ENCODE measurements at places on chromosomes 4 and X. TPM values are rescaled to one million over a fixed set of nuclear protein-coding genes. Genes with fewer than 3 reads are reported as not detected.

ANOS1 gene
- total RNA-seq, result 26.4 TPM

MAGEA3 gene
- not detected for total RNA-seq

SLC4A4 gene
- total RNA-seq, result 23.9 TPM

STATH gene
- total RNA-seq, result 68.2 TPM

SPIN2A gene
- 0.41 TPM for total RNA-seq

RAB39B gene
- total RNA-seq, result 0.51 TPM

BRS3 gene
- not detected for total RNA-seq

SLC6A14 gene
- 3.2 TPM for total RNA-seq

RAI2 gene
- 2.1 TPM for total RNA-seq

- peak; percentile 15 for DNase-seq
These were observed 125.5 kb downstream of the OPHN1 start for GRCh38 chrX:68307769-68308168.

GRCh38 chr4:14977830-14978229 lies 24.5 kb upstream of the CPEB2 start:
- no peak for DNase-seq

DNA sequence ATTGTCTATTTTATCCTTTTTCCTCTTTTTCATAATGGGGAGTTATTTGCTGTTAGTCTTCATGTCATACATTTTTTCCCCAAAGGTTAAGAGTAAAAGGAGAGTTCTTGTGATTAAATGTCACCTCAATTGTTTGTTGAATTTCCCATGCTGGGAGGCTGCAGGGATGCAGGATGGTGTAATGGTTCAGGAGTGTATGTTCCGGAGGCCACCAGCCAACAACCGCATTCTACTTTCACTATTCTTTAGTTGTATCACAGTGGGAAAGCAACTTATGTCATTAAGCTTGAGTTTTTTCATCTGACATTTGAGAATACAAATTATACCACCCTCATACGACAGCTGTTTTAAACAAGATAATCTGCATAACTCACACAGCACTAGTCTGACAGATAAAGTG lies 15.4 kb downstream of the AFP start:
- peak; percentile 77 for DNase-seq

GRCh38 chr4:184806229-184806550 lies 19.6 kb downstream of the ACSL1 start:
- no peak for DNase-seq

DNA sequence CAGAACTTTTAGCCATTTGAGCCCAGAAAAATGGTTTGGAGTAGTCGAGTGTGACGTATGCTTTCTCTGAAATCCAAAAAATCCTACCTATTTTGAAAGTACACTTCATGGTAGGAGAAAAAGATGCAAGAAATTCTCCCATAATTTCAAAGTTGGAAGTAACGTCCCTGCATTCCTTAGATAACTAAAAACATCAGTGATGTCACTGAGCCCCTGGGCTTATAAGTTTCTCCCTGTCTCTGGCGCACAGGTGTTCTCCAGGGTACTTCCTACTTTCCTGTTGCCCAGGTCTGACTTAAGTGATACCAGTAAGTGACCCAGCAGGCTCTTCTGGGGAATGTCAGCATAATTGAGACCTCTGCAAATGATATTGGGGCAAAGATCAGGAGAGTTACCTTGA lies 90.5 kb upstream of the WDR1 start:
- no peak for DNase-seq

- DNase-seq, result no peak
These were observed 24.3 kb downstream of the HSD17B13 start for GRCh38 chr4:87298362-87298761.

GRCh38 chr4:164509951-164510350 lies 244.0 kb upstream of the SMIM31 start:
- no peak for DNase-seq

DNA sequence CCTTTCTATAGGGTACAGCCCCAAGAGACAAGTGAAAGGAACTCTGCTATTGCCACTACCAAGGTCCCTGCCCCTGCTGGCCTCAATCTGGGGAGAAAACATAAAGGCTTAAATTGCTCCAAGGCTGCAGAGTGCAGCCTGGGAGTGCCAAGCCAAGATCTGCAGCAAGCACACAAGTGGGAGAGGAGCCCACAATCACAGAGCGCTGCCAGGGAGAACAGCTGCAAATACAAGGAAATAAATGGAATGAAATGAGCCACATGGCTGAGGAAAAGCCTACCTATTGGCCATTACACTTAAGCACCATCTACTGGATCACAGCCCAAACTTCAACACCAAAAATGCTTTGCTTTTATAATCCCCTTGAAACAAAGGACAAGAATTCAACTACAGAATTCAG lies 582.4 kb downstream of the FAM133A start:
- DNase-seq, result peak; percentile 32

DNA sequence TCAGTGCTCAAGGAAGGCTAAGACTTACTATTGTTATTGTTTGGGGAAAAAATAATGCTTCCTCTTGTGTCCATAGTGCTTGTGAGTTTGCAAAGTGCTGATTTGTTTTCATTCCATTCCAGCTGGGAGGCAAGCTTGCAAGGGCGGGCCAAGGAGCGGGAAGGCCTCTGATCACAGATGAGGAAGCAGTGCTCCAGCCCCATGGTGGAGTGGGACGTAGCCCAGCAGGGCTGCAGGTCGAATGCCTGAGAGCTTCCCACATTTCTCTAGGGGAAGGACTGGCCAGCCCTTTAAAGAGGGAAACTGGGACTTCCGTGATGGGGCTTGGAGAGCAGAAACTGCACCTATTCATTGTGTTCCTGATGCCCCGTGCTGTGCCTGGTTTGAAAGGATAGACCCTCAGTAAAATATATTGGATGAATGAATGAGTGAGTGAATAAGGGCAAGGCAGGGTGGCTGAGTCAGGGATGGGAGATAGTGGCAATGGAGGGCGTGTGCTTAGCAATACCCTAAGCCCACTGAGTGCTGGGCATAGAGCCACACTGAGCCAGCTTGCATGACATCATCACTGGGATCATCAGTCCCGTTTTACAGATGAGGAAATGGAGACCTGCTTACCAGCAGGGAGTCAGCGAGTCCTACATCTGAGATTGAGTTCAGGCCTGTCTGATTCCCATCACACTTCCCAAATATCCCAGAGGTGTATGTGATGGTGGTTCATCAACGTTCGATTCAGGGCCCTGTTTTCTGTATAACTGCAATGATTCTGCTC lies 17.9 kb upstream of the NSG1 start:
- DNase-seq, result no peak

- DNase-seq, result no peak
These were observed 66.6 kb downstream of the ATP10D start for GRCh38 chr4:47551682-47552081.

DNA sequence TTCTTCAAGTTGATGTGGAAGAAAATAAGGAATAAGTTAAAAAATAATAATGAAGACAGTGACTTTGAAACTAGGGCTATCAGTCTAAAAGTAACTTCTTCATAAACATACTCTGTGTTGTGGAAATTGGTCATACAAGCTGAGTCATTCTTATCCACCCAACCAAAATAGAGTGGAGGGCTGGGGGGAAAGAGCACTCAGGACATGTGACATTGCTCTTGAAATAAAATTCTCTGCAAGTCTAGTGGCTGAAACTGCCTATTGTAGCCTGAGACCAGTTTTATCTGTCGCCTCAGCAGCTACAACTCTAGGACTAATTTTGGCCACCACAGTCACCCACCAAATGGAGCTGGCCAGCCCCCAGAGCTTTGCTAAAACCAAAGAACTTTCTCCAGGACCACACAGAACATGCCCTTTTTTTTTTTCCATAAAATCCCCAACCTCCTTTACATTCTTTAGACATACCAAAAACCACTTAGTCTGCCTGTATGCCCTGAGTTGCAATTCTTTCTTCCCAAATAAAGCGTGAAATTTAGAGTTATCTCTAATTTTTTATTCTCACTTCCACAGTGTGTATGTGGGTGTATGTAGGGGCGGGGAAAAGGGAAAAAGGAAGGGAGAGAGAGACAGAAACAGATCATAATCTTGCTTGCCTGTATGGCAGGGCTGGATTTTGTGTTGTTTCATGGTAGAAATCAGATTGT lies 23.0 kb upstream of the SLC25A4 start:
- peak; percentile 18 for DNase-seq

DNA sequence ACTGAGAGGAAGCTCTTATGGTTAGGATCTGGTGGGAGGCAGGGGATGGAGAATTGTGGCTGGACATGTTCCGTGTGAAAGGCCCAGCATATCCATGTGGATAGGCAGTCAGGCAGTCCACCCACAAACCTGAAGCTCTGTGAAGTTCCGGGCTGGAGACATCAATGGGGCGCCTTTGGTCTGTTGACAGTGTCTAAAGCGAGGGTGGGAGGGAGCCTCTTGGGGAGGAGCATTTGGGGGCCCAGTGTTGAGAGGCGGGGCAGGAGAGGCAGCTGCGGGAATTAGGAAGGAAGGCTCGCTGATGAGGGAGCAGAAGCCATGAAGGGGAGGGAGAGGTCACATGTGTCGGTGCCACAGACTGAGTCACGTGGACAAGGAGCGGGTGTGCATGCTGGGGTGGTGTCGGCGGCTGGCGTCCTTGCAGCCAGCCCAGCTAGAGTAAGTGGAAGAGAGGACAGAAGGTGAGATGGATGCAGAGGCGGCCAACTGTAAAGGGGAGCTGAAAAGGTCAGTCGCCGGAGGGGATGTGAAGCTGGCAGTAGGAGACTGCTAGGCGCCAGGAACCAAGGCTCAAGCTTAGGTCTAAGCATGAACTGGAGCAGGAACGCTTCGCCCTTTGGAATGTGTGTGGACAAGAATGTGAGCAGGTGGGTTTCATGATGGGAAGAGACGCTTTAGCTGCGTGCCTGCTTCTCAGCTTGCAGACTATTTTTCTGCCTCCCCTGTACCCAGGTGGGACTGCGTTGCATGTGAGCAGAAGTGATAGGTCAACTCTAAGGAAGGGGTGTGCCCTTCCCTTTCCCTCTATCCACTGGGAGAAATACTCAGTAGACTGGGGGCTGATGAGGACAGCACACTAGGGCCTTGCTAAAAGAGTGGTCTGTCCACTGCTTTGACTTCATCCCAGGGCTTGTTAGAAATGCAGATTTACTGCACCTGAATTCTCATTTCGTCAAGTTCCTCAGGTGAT lies 44.0 kb upstream of the TLR2 start:
- no peak for DNase-seq

DNA sequence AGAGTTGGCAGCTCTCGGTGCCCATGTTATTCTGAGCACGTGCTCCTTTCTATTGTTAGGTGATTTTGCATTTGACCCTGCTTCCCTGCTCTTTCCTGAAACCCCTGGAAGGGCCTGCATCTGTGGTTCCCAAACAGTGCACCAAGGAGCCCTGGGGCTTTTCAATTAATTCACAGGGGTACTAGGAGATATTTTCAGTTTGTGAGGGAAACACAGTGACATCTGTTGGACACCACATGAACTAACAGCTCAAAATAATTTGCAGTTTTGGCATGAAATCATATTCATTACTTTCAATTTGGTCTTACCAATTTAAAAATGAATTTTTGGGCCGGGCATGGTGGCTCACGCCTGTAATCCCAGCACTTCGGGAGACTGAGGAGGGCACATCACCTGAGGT lies 156.6 kb downstream of the GATB start:
- DNase-seq, result no peak

DNA sequence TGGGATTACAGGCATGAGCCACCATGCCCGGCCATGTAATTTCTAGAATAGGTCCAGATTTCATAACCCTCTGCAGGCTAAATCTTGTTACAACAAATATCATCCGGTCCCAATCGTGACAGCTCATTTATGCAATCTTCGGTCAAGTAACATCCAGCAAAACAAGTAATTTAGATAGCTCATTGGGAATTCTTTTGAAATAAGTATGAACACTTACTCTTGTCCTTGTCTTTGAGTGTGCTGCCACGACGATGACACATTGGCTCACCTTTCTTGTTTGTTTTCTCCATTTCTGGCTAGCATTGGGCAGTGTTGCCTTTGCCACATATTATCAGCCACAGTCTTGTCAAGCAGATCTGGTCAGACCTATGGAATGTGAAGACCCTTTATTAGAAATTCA lies 92.0 kb downstream of the PHEX start:
- DNase-seq, result no peak

DNA sequence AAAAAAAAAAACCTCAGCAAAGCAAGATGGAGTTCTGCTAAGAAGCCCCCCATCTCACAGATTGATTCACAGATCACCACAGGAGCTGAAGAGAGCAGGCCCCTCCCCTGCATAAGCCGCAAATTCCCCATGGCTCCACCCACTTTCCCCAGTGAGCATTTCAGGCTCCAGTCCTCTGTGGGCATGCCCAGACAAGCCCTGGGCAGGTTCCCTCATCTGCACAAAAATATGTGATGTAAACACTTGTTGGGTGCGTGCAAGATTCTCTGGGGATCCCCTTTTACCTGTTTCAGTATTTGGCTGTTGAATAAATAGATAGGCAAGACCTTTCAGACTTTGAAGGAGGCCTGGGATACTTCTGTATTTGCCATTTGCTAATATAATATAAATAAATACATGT lies 514.3 kb downstream of the PCDH7 start:
- no peak for DNase-seq

GRCh38 chr4:15012017-15012788 lies 9.9 kb downstream of the CPEB2 start:
- no peak for DNase-seq

DNA sequence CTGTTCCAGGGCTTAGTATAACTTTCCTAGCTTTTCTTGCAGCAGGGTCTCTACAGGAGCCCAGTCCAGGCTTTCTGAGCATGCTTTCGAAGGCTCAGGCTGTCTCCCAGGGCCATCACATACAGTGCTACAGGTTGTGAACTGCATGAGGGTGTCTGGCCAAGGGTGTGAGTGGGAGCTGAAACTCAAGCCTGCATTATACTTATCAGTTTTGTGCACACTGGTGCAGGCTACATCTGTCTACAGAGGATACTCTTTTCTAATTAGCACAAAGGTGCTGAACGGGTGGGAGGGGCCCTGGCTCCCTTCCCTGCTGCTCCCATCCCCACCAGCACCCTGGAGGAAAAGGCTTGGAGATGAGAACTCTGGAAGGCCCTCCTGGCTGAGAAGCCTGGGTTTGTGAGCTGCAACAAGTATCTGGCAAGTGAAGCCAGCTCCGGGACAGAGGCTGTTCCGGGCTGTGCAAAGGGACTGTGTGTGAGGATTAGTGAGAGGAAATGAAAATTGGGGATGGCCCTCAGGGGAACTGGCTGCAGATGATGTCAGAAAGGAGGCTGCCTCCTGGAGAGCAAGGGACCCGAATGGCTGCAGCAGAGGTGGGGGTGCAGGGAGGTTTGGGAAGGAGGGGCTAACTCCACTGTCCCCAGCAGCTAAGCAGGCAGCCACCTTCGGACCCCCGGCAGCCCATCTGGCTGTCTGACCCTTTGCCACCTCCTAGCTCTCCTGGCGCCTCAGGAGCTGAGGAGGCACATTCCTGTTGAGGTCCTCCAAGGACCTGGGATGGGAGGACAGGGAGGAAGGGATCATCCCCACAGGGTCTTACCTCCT lies 68.5 kb downstream of the EFNB1 start:
- DNase-seq, result peak; percentile 31

- no peak for DNase-seq
These were observed 19.7 kb downstream of the ZFX start for GRCh38 chrX:24169211-24169610.

- peak; percentile 63 for DNase-seq
These were observed 40.9 kb downstream of the TSPAN5 start for GRCh38 chr4:98617358-98618047.

DNA sequence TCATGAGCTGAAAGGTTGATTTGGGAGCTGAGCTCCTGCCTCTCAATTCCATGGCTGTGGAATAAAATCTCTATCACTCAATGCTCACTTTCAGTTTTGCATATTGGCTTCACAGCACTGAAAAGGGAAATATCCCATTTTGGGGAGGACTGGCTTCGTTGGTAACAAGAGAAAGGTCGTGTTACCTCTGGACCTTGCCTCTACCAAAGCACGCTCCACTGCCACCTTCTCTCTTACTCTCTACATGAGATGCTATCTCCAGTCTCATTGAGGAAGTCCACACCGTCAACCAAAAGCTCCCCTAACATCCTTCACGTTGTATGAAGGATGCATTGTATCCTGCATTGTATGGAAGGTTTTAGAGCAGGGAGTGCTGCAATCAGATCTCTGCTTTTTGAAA lies 195.0 kb upstream of the LDB2 start:
- DNase-seq, result no peak
